ENCODE measurements at places on chromosomes 16 and 17. TPM values are rescaled to one million over a fixed set of nuclear protein-coding genes. Genes with fewer than 3 reads are reported as not detected.

- DNase-seq = no peak
Measured at GRCh38 chr16:4489030-4489429, 12.8 kb downstream of the HMOX2 start.

DNA sequence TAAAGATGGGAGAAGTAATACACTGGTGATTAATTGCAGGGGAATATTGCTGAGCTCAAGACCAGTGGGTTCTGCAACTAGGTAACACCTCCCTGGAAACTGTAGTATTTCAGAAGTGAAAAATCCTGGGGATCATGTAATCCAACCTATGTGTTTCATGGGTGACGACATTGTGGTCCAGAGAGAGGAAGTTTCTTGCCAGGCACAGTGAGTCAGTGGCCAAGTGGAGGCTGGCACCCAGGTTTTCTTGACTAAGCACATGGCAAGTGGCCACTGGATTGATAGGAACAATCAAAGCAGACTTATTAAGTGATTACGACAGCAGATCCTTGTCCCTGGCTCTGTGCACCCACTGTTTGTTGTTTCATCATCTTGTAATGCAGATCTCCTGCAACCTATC, 14.6 kb upstream of the CIITA start:
- DNase-seq = no peak

GRCh38 chr16:48317614-48318315, 67.4 kb downstream of the SIAH1 start:
- no peak for DNase-seq

- DNase-seq = no peak
Measured at GRCh38 chr16:29877266-29877961, 14.4 kb upstream of the CDIPT start.

DNA sequence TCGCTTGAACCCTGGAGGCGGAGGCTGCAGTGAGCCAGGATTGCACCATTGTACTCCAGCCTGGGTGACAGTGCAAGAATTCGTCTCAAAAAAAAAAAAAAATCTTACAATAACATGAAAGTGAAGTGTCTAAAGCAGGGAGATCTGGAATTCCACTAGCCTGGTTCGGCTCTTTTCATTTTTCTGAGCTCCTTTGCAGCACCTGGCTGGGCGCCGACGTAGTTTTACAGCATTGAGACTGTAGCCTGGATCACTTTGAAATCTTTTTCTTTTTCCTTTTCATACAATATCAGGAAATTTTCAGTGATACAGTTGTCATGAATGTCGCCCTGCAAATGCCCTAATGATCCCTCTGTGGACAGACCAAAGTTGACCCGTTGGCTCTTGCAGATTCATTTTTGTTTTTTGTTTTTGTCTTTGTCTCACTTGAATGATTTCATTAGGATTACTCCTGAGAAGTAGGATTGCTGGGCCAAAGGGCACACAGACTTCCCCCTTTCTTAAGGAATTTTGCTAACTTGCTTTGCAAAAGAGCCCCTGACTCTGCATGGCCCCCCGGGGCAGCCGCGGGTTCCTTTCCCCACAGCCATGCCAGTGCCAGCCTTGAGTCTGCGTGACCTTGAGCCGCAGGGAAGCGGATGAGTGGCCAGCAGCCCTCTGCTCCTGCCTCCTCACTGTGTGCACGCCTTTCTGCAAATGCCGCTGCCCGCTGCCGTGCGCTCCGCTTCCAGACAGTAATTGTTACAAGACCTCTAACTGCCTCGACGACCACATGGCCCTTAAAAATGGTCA, 28.0 kb downstream of the CRISPLD2 start:
- no peak for DNase-seq

- DNase-seq = no peak
Measured at GRCh38 chr16:88004391-88004790, 53.2 kb downstream of the BANP start.

GRCh38 chr16:3771513-3771912, 54.2 kb upstream of the TRAP1 start:
- no peak for DNase-seq

DNA sequence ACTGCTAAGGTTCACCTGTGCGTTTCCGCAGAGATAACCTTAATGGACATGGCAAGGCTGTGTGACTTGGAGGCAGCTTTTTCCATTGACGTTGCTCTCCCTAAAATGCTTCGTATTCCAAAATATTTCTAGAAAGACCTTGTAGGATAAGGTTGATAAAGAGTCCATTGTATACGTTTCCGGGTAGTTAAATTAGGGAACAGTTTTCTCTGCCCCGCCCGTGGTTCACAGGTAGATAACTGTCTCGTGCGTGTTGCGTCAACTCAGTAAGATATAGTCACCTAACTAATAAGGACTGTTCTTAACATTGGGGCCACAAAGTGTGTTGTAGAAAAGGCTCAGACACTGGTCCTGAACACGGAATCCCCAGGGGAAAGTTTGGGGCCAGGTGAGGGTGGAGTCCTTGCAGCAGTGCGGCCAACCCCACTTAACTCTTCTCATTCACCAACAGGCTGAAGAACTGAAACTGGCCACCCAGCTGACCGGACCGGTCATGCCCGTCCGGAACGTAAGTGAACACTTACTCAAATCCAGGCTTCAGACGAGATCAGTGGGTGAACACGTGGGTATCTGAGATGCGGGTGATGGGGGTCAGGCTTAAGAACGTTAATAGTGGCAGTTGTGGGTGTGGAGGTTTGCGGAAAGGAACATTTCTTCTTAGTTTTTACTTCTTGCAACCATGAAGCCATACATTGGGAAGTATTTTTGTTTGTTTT, 1.6 kb downstream of the RPL13 start:
- no peak for DNase-seq

DNA sequence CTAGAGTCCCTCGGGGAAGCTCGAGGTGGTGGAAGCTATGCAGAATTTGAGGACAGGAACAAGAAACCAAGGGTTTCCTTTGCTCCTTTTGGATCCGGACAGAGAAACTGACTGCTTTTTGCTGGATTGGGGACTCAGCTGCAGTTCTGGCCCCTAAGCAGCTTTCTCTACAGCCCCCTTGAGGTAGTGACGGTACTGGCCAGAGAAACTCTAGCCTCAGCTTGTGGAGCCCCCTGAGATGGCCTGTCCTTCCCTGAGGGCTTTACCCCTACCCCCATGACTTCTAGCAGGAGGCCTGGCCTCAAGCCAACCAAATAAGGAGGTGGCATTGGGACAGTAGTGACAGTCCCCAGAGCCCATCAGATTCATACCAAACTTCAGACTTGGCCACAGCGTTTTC, 118.1 kb downstream of the IRX5 start:
- DNase-seq = no peak

- DNase-seq = no peak
Measured at GRCh38 chr17:67244431-67245072, 444 bp downstream of the HELZ start.

GRCh38 chr17:75013092-75013559, 656 bp downstream of the MRPL58 start:
- no peak for DNase-seq

DNA sequence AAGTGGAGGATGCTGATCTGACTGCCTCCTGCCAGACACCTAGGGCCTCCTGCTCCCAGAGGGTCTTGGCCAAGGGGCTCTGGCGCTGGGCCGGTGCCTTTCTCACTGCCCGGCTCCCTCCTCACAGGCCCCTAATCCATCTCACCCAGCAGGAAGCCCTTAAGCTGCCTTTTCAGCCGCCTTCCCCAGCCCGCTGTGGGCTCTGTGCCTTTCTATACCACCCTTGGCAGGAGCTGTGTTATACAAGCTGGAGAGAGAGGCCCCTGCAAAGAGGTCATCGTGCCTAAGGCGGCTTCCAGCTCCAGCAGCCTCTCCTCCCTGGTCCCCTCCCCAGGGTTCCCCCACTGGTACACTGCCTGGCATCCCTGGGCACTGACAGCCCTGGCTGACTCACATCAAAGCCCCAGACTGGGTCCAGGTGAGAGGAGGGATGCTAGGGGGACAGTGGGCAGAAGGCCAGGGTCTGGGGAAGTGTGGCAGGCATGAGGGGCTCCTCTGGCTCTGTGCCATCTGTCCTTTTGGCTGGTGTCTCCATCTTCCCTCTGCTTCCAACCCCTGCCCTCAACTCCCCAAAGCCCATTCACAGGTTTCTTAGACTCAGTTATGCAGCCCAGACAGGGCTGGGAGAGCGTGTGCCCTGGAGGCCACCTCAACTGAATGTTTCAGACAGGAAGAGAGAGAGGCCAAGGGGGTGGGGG, 15.3 kb upstream of the FZD2 start:
- DNase-seq = no peak

DNA sequence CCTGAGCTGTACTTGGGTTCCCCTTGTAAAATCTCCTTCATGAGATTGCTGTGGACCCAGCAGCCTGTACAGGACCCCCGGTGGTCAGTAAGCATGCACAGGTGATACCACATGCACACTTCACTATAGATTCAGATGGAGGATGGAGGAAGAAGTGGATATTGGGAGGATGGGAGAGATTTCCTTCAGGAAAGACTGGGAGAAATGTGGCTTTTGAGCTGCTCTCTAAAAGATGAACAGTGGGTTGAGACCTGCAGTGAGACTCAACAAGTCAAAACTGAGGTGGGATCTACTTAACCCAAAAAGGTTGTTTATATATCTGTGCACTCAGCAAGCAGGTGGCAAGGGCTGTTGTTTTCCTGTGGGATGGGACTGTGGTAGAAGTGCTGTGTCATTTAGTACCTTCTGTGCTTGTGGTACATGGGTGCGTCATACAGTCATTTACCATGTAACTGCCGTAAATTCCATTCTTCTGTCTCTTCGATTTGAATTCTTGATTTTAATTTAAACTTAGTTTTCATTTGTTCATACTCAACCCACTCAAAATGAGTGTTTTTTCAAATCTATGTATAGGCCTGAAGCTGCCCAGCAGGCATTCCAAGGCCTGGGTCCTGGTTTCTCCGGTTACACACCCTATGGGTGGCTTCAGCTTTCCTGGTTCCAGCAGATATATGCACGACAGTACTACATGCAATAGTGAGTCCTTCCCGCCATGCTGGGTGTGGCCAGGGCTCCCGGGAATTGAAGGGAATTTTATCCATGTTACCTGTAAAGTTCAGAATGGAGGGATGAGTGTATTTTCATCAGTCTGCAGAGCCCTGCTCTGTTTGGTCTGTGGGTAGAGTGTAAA, 6.9 kb downstream of the HERPUD1 start:
- no peak for DNase-seq

- no peak for DNase-seq
Measured at GRCh38 chr17:81579298-81579697, 27.1 kb upstream of the FAAP100 start.

Gene HBA1
- 27.1 TPM for polyA plus RNA-seq

Gene CEP295NL
- 2.6 TPM for polyA plus RNA-seq

Gene PRM1
- polyA plus RNA-seq = not detected

Gene PRPF8
- 107 TPM for polyA plus RNA-seq

Gene ASB16
- polyA plus RNA-seq = 0.64 TPM
